ENCODE measurements at places on chromosomes 12 and 14.

GRCh38 chr12:7884689-7885088, 12.0 kb upstream of the SLC2A14 start:
- DNase-seq, result no peak

- no peak for DNase-seq
Observed at GRCh38 chr12:100266585-100266834, 369 bp downstream of the DEPDC4 start.

DNA sequence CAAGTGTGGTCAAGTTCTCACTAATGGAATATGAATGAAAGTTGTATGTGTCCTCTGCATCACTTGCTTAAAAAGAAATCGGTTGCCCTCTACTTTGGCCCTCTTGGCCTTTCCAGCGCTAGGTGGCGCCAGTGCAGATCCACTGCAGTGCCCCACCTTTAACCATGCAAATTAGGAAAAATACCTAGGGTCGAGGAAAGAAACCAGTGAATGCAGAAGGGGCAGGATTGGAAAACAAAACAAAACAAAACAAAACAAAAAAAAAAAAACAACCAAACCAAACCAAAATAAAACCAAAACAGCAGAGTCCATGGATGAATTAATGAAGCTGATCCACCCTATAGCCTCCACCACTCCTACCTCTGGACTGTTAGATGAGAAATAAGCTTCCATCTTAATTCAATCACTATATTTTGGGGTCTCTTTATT, 12.9 kb upstream of the NEMF start:
- DNase-seq, result no peak

DNA sequence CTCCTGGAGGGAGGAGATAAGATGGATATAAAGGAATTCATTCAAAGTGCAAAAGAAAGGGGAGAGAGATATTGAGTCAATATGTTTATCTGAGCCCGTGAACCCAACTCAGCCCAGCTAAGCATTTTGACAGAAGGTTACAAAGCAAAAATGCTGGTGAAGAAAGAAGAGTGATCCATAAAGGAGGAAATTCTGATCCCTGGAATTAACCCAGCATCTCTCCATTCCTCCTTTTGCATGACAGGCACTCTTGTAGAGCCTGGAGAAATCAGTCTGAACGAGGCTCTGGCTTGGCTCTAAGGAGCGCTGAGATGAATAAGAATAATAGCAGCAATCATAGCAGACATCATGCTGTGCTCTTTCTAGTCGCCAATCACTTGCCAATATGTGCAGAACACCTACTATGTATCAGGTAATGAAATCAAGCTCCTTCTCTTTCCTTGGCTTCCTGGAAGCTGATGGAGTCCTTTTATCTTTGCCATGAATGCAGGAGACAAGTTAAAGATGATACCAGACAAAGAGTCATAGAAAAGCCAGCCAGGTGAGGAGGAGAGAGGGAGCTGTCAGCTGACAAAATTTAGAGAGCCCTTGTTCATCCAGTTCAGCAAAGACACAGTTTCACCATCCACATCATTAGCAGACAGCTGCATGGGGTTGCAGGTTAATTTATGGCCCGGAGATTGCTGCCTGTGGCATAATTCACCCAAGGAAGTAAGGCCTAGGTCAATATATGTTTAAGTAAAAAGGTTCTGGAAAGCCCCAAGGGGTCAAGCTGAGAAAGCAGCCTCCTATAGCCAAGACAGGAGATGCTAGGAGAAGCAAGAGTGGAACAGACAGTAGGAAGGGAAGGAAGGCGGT, 476.5 kb upstream of the TBX3 start:
- DNase-seq, result no peak

GRCh38 chr12:93802698-93803423, 125.7 kb downstream of the CRADD start:
- no peak for DNase-seq

Measured in HEK293T (cell line).